Kidney epithelial cell (primary cell): ENCODE measurements at places on chromosomes 7 and 10. TPM values are rescaled to one million over a fixed set of nuclear protein-coding genes. Genes with fewer than 3 reads are reported as not detected.

DNA sequence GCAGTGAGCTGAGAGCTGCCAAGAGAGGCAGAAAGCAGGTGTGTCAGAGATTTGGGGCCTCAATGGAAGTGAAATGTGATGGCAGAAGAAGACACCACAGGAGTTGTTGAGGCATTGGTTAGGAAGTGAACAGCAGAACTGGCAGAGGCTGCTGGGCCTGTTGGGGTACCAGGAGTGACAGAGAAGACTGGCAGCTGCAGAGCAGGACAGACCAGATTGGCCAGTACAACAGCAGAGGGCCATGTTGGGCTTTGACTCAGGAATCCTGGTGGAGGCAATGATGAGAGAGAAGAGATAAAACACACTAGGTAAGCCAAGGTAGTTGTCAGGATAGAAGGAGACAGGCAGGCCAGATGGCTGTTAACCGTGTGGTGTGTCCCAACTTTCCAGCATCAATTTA, 19.9 kb upstream of the HERPUD2 start:
- DNase-seq = no peak

DNA sequence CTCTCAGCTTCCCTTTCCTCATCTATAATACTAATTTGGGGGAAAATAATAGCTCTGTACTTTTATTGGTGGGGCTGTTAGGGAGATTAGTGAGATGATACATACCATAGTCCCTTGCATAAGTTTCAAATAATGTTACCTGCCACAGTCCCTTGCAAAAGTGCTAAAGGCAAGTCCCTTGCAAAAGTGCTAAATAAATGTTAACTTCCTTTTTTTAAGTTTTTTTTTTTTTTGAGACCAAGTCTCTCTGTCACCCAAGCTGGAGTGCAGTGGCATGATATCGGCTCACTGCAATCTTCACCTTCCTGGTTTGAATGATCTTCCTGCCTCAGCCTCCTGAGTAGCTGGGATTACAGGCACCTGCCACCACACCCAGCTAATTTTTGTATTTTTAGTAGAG, 43.4 kb upstream of the SRGN start:
- DNase-seq = no peak

DNA sequence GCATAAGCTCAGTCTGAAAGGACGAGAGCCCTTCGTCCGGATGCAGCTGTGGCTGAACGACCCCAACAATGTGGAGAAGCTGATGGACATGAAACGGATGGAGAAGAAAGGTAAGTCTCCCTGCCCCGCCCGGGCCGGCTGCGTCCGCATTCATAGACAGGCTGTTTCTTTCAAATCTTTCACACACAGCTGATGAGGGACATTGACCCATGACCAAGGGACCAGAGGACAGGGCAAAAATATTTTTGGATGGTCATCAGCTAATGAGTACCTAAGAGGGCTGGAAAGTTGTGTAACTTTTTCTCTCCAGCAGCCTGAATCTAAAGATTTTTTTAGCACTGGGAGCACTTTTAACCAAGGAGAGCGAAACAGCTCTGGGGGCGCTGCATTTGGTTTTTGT, 52.5 kb upstream of the SH2B2 start:
- DNase-seq = no peak

- DNase-seq = no peak
Measured at GRCh38 chr10:112791447-112791846, 158.6 kb upstream of the TCF7L2 start.

DNA sequence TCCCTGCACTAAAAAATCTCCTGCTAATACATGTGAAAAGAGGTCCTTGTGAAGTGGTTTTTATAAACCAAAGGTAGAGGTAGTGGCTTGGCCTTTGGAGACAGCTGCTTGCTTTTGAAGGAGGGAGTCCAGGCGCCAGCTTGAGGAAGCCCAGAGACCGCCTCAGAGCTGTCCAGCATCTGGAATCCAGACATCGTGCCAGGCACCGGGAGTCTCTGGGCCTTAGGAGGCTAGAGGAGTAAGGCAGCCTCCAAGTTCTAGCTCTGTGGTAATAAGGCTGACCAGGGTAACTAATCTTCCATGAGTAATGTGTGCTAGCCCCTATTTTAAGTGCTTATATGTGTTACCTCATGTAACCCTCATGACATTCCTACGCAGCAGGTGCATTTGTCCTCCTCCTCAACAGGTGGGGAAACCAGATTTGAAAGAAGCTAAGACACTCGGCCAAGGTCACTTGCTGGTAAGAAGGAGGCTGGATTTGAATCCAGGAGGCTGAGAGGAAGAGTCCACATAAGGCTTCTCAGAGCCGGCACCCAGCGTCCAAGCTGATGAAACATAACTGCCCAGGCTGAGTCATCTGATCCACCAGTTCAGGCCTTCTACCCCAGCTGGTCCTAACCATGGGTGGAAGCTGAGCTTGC, 26.1 kb downstream of the PRLHR start:
- no peak for DNase-seq

NSUN5 gene
- 63.4 and 69.6 TPM in 2 replicates for total RNA-seq

PNLIPRP3 gene
- total RNA-seq = not detected in 2 replicates
